Activated T-helper 1 cell treated with anti-CD3 and anti-CD28 coated beads, Interleukin-2, amount 50 U/mL, for 16 hours (primary cell): ENCODE measurements at places on chromosomes 3 and 15.

GRCh38 chr15:70880781-70881180, 11.5 kb downstream of the THAP10 start:
- no peak for DNase-seq

DNA sequence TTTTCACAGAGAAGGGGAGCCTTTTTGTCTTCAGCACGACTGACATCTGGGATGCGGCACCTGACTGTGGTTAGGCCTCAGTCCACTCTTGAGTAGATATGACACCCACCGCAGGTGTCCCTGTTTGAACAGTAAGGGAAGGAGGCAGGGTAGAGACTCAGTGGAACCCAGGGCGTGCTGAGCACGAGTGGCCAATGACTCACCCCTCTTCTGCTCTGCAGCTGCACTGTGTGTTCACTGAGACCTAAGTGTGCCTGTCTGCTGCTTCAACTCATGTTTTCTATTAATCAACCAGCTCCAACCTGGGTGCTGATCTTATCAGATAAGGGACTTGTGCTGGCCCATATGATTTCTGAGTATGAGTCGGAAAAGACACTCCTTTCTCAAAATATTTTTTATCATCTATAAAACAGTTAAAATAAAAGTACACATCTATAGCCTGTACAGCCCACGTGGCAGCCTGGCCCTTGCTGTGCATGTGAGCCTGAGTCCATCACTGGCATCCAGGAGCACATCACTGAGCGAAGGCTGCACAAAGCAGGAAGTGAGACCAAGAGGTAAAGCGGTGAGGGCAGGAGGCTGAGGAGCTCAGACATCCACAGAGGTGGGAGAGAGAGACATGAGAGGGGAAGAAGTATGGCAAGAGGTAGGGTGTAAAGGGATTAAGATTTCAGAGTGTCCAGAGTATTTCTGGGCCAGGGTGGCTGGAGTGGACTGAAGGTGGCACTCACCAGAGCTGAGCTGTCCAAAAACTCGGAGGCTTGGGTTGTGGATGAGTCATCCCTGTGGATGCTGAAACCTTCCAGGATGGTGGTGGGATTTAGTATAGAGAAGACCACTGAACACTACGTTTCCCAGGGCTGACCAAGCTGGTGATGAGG, 49.2 kb downstream of the SLC41A3 start:
- no peak for DNase-seq

DNA sequence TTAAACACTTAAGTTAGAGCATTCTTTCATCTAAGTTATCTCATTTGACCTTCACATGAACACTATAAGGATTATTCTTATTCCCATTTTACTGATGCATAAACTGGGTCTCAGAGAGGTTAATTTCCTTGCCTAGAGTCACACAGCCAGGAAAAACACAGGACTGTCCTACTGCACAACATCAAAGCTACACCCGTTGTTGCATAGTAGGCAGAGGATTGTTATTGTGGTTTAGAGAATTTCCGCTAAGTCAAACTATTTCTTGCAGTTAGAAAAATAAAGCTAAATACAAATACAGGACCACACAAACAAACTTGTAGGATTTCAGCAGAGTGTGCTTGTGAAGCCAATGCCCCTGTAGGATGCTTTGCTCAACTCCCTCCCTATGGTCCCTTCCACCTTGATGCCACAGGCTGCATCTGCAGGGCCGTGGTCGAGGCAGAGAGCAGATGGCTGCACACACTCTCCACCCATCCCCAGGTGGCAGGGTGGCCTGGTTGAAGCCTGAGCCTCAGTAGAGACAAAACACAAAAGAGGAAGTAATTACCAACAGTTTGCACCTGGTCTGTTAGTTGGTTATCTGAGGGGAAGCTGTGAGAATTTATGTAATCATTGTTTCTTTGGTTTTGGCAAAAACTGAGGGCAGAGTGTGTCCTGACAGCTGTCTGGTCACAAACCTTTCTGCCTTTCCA, 41.1 kb upstream of the SKOR1 start:
- DNase-seq = no peak

GRCh38 chr3:70539908-70540307, 227.5 kb upstream of the MDFIC2 start:
- DNase-seq = no peak

DNA sequence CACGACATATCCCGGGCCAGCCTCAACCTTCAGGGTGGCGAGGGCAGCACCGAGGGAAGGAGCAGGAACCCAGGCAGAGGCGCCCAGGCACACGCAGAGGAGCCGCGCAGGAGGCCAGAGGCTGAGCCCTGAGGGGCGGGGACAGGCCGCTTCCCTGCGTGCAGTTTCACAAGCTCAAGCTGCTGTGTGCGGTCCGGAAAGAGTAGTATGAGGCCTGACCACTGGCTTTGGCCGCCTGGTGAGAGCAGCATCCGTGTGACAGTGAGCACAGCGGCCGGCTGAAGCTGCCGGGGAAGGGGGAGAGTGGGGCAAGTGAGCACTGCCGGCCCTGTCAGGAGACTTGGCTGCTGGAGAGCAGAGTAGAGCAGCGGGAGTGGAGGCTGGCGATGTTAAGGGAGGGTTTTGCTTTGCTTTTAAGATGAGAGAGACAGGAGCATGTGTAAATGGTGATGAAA, 8.7 kb downstream of the ZDHHC19 start:
- DNase-seq = no peak
